ENCODE measurements at places on chromosomes 3 and 15. TPM values are rescaled to one million over a fixed set of nuclear protein-coding genes. Genes with fewer than 3 reads are reported as not detected.

SYNPR gene
- 0.03 TPM for polyA plus RNA-seq

DNA sequence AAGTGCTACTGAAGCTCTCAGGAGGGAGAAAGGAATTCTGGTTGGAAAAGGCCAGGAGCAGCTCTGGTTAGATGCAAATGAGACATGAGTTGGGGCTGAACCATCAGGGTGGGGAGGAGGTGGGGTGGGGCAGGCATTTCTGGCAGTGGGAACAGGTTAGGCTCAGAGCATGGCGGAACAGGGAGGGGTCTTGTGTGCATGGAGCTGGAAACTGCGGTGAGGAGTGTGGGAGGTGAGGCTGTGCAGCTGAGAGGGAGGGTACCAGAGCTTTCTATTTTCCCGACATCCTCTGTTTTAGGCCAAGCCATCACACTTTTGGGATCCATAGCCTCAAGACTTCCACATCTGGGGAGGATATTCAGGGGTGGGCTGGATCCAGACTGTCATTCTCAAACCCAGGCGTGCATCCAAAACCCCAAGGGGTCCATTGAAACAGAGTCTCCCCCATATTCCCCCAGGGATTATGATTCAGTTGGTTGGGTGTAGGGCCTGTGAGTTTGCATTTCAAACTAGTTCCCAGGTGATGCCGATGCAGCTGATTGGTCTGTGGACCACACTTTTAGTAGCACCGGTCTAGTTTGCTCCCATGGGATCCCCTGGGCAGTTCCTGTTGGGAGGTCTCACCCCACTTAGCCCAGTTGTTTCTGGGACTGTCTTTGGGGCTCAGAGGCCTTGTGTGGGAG, 100.9 kb upstream of the TLE3 start:
- DNase-seq = no peak

TRMT10C gene
- 64.0 TPM for polyA plus RNA-seq

DNA sequence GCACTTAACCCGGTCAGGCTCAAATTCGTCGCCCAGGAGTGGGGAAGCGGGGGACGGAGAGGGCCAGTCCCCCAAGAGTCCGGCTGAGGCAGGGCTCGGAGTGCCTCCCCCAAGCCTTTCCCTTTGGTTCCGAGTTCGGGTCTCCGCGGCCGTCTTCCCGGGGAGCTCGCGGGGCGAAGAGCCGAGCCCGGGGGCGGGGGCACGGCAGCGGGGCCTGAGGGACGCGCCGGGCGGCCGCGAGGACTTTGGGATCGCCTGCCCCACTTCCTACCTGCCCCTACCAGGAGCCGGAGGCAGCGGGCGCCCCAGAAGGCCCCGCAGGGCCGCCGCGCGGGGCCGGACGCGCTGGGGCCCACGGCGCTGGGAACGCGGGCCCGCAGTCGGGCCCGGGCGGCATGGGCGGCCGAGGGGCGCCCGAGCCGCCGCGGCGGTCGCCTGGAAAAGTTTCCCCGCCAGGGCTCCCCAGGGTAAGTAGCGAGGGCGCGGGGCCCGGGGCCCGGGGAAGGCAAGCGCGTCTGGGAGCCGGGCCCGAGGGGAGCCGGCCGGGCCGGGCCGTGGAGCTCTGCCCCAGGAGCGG, 2.8 kb downstream of the FURIN start:
- DNase-seq = peak; percentile 62

DNA sequence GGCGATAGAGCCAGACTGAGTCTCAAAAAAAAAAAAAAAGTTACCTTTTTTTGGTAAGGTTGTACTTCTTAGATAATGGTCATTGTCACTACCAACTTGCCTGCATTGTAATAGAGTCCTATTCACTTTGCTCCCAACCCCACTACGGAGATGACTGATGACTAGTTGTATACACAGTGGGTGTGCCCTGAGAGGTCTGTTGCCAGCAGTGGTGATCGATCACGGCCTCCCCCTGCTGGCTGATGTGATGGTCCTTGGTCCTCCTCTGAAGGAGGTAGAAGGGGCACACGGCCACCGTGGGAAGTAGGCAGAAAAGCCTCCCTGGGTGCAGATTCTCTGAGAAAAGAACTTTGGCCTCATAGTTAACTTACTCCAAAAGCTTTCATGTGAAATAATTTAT, 10.7 kb downstream of the GCNT3 start:
- no peak for DNase-seq

DNA sequence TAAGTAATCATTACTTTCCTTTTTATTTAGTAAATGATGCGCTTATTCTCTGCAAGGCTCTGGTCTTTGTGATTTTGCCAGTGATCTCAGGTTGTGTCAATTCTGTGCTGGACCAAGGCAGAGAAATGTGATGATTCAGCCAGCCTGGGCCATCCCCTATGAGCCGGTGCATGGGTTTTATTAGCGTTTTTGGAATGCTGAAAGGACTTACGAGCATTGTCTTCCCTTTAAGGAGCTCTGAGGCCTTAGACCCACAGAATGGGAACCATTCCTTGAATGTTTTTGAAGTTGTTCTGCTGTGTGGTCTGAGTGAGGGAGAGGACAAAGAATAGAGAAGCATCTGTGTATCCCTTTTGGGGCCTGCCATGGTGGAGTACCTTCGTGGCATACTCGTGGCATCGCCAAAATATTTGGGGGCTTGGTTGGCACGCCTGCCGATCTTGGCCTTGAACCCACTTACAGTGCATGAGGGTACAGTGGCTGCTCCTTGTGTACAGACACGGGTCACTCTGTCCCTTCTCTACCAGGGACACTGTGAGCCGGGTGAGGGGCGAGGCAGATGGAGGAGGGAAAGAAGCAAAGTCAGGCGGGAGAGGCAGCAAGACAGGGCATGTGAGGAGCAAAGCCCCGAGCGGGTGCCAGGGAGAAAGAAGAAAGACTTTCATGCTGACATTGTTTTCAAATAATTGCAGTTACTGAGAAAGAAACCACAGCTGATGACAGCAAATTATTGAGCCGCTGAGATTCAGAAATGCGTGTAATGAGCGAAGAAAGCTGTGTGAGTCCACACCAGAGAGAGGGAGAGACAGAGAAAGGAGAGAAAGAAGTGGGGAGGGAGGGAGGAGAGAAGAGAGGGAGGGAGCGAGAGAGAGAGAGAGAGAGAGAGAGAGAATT, 269.4 kb upstream of the RGMA start:
- DNase-seq = no peak

DNA sequence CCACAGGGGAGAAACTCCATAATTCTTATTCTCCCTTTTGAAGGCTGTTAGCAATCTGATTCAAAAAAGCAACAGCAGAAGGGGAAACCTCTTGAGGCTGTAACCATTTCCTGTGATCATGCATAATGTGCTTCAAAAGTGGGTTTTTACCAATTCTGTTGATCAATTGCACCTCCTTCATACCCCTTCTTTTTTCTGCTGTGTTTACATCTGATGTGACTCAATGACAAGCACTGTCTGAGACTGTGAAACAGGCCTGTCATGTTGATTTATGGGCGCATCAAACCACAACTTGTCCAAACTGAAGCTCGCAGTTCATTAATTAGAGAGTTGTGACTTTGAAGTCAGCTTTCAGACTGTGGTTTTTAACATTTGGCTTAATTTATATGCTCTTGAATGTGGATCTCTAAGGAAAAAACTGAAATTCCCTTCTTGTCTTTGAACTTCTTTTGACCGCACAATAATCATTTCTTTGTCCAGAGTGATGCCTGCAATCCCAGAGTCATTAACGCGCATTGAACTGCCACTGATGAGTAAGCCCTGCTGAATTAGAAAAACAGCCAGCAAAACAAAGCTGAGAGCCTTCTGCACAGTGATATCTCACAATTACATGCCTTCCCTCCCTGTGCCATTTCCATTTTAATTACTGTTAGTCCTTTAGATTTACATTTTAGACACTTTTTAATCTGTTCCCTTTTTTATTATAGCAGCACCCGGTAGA, 532.8 kb downstream of the FOXP1 start:
- no peak for DNase-seq

PYGO1 gene
- 12.6 TPM for polyA plus RNA-seq

TNNC1 gene
- 4,153 TPM for polyA plus RNA-seq

GRCh38 chr15:86837294-86838061, 757.8 kb downstream of the AGBL1 start:
- DNase-seq = no peak

DNA sequence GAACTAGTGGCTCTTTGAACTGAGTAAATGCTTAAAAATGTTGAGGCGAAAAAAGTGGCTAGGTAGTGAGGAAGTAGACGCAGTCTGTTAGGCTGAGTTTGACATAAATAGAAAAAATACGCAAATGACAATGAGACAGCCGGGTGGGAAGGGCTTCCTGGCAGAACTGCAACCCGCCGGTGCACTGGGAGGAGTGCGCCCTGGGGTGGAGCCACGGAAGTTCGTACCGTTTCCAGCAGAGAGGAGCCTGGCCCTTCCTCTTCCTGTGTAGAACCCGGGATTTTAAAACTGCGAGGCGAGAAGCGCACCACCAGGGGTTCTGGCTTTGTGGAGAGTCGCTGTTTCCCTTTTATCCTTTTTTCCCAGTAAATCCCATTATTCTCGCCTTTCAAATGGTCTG, 602.6 kb downstream of the PYDC2 start:
- peak; percentile 17 for DNase-seq

DNA sequence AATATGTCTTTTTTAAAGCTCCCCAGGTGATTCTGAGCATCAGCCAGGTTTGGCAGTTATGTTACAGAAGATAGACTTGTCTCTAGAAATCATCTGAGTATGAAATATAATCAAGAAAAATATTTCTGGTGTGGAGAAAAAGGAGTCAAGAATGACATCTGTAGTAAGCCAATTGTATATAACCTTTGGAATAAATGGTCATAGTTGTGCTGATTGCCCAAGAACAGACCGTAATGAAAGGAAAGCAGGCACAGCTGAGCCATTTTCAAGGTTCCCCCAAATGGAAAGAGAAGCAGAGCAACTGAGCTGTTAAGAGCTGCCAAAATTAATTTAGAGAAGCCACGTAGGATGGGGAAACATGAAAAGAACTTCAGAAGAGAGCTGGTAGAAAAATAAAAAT, 26.6 kb downstream of the GOLM2 start:
- no peak for DNase-seq

RHCG gene
- polyA plus RNA-seq = 0.55 TPM

DNA sequence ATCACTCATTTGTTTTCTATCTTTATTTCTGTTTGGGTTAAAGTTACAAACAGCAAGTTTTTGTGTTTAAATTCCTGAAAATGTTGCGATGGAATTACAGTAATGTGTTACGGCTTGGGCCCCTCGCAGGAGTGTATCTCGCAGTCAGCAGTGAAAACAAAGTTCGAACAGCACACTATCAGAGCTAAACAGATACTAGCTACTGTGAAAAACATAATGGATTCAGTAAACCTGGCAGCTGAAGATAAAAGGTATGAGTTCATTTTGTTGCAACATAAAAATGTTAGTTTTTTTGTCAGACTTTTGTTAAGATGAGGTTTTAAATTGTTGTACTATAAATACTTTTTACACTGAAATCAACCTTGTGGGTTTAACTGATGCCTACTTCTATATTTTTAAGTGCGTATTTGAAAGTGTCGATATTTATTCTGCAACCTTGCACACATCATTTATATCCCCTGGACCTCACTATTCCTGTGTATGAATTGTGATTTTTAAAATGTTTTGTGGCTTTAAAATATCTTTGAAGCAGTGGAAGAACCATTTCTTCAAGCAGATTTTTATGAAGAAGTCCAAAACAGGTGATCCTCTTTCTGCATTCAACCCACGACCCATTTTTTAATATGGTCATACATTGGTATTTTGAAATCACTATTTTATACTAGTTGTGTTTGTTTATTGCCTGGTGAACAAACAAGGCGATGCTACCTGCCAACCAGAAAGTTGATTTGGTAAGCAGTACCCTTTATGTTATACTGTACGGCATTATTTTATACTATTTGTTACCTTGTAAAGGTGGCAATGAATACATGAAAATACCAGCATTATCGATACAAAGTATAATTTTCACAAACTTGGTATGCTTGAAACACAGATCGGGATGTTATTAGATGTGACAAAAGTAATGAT, 27.8 kb downstream of the MFN1 start:
- no peak for DNase-seq

TMEM42 gene
- 12.5 TPM for polyA plus RNA-seq

DNA sequence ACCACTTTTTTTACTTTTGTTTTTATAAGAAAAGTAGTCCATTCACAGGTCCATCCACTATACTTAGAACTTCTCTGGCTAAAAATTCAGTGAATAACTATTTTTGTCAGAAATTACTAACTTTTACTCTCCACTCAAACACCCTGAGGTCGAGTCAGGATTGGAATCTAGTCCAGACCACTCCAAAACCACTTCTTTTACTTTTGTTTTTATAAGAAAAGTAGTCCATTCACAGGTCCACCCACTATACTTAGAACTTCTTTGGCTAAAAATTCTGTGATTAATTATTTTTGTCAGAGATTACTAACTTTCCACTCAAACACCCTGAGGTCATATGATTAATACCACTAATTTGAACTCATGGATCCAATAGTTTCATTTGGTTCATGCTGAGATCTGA, 239.4 kb downstream of the RORA start:
- DNase-seq = no peak

All from psoas muscle (tissue), 8 donors.